ENCODE measurements at places on chromosomes 7 and 10.
A peak's percentile ranks its signal among the peaks of the same experiment; 100 is the strongest.

DNA sequence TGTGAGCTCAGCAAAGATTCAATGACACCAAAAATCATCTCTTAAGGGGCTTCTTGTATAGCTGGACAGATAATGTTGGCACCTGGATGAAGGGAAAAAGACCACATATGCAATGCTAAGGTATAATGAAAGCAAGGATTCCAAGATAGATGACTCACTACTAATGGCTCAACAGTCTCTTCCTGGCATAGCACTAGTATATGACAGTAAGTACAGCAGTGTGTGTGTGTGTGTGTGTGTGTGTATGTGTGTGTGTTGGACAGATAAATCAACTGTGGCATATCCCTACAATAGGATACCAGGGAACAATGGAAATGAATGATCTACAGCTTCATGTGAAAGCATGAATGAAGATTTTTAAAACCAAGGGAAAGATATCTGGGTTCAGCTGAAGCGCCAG, 257.1 kb downstream of the SFMBT2 start:
- DNase-seq, result no peak

- DNase-seq, result no peak
Observed at GRCh38 chr7:144777005-144777839, 58.6 kb downstream of the TPK1 start.

GRCh38 chr7:84913731-84914130, 273.1 kb downstream of the SEMA3D start:
- DNase-seq, result no peak

GRCh38 chr7:80498481-80499349, 13.1 kb downstream of the GNAT3 start:
- DNase-seq, result no peak

GRCh38 chr10:15370212-15370855, 755 bp downstream of the FAM171A1 start:
- no peak for DNase-seq

DNA sequence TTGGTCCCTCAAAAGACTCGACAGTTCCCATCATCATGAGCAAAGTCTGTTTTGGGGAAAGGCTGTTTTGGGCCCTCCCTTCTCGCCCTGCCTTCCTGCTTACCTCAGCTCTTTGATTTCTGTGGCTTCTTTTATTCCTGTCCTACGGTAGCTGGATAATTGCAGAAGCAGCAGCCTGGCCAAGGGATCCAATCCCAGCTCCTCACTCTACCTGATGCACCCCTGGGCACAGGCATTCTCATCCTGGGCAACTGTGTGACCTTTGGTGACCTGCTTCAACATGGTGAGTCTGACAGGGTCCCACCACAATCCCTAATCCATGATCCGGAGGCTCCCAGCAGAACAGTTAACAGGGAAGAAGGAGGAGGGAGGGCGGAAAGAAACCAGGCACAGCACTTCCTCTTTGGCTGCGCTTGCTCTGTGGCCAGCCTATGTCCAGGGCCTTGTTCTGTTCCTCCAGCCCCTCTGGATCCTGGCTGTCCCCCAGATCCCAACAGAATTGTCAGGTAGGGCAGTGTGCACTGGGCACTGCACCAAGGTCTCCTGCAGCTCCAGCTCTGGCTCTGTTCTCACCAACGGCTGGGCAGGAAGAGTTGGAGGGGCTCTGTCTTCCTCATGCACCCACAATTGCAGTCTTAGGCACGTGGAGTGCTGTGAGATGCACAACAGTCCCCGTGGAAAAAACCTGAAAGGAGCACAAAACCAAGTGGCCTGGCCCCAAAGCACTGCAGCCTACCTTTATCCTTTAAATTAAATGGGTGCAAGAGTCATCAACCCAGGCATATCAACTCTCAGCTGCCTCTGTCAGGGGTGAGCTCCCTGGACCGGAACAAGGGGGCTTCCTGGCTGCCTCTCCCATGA, 144.4 kb downstream of the PTPN20 start:
- DNase-seq, result no peak

GRCh38 chr10:10891124-10892082, 126.3 kb upstream of the CELF2 start:
- DNase-seq, result no peak

GRCh38 chr7:42020061-42020460, 216.9 kb downstream of the GLI3 start:
- DNase-seq, result no peak

DNA sequence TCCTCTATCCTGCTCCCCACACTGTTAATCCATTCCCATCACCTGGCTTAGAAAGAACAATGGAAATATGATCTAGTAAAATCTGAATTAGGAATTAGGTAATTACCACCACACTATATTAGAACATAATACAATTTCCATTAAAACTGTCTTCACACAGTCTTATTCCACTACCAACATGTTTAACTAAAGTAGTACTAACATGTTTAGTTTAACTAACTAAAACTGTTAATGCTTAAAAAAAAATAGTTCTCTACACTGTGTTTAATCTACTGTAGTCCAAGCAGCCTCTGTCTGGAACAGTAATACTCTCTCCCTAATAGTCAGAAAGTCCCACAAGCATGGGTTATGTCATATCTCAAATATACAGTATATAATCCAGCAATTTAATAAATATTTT, 150.8 kb downstream of the SGMS1 start:
- DNase-seq, result no peak

GRCh38 chr10:122474131-122474818, 12.9 kb downstream of the HTRA1 start:
- DNase-seq, result no peak

GRCh38 chr7:77950548-77950947, 152.0 kb downstream of the PHTF2 start:
- DNase-seq, result no peak

DNA sequence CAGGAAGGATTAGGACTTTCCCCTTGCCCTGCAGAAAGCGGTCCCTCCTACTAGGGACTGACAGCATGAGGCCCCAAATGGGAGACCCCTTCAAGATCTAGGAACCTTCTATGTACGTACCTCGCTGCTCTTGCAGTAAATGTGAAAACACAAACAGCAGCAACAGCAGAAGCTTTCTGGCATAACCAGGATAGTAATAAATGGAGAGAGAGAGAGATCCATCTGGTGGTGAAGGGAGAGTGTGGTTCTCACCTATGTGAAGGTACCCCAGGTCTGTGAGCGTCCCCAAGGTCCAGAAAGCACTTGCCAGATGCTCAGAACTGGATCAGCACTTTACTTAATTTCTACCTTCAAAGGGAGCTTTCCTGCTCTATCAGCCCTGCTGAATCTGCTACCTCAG, 592.7 kb downstream of the PARD3 start:
- no peak for DNase-seq

DNA sequence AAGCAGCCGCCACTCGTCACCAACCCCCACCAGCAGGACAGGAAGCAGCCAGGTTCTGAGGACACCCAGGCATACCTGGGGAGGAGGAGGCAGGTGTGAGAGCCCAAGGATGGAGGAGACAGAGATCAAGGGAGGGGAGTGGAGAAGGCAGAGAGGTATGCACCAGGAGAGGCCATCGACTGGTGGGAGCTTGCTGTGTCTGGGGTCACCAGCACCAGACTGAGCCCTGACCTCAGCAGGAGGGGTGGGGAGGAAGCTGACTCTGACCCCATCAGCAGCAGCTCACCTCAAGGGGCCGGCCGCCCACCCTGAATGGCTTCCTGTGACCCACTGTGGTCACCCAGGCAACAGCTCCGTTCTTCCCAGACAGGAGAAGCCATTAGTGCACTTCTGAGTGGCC, 7.8 kb downstream of the VIPR2 start:
- DNase-seq, result no peak

- no peak for DNase-seq
Observed at GRCh38 chr7:67453580-67454380, 457.1 kb downstream of the TYW1 start.

- no peak for DNase-seq
Observed at GRCh38 chr10:2682491-2682890, 384.9 kb upstream of the PFKP start.

DNA sequence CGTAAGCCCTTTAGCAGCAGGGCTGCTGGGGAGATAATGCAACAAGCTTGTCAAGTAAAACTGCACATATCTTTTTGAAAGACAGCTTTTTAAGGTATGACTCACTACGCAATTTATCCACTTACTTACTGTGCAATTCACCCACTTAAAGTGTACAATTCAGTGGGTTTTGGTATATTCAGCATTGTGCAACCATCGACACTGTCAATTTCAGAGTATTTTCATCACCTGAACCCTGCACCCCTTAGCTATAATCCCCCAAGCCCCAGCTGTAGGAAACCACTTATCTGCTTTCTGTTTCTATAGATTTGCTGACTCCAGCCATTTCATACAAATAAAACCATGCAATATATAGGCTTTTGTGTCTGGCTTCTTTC, 168.0 kb downstream of the PTPN20 start:
- DNase-seq, result no peak

DNA sequence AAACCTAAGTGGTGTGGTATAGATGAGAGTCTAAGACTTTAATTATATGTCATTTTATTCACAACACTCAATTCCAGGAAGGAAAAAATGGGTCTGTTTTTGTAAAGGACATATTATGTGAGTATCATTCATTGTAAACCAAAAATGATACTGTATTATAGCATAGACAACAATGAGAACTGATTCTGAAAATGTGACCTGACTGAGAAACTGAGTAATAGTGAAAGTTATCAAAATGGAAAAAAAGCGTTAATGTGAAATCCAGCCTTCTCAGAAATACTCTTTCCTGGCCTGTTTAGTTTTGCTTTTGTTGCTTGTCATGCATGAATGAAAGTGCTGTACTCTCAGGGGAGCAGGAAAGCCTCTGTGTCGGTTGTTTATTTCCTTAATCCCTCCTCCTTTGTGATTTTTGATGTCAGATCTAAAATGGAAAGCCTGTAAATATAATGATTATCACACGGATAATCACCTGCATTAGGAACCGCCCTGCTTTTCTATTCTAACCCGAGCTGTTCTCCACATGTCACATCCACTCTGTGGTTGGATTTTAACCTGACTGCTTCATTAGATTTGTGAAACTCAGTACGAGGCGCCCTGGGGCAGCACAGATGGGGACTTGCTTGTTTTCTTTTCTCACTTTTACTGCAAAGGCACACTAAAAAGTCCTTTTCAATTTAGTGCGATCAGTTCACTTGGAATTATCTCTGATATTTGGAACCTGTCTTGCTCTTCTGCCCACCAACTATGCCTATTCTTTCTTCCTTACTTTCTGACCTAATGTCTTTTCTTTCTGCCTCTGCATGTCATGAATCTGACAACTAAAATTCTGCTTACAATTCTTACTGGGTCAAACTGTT, 240.9 kb upstream of the KAT6B start:
- DNase-seq, result peak; percentile 61

DNA sequence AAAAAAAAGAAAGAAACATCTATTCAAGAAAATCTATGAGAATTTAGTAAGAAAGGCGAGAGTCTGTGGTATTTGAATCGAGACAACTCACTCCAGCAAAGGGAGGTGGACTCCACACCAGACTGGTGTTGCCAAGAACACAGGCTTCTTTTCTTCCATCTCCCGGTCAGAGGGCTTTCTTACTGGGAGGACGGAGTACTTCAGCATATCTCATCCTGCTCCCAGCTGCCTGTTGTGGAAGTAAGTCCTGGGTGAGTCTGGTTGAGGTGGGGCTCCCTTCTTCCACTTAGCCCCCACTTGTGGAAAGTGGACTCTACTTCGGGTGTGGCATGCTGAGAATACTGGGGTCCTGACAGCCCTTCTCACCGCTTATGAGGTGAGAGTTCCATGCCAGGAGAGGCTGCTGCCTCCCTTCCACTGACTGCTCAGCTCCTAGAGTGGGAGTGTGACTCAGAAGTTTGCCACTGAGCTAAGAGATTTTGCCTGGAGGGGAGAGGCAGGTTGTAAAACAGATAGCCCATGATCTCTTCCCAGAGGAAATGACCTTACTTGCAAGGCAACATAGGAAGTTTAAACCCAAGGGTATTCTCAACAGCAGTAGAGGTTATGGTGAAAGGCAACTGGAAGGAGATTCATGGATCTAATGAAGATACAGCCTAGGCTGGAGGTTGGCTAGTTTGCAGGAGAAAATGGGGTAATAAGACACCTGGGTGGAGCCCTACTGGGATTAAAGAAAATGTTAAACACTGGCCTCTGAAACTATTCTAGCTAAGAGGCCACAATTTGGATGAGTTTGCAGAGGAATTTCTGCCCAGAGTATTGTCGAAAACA, 3.5 kb upstream of the NACAD start:
- DNase-seq, result no peak

DNA sequence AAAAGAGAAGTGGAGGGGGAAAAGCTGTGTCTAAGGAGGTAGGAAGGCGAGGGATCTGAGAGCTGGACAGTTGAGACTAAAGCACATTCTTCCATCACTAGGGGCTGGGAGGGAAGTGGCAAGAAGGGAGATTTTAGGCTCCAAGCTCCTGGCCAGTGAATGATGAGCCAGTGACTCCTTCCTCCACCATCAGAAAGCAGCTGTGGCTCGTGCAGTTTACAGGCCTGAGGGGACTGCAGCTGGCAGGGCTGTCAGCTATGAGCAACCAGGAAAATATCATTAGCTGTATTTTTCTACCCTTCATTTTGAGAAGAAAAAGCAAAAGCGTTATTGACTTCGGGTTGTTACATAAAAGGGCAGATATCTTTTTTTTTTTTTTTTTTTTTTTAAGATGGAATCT, 60.7 kb downstream of the GPAM start:
- no peak for DNase-seq

DNA sequence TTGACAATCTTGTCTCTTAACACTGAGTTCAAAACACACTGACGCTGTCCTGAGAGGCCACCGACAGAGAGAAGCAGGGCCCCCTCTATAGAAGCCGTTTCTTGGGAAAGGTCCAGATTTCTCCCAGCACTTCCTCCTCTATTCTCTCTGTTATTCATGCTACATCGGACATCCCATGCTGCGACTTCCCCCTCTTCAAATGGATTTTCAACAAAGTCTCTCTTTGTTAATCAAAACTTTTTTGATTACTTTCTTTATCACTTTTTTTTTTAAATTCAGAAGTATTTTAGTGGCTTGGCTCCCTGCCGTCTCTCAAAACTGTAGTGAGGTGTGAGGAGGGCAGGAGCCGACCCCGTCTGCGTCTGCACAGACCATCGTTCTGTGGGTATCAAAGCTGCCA, 298.9 kb upstream of the PITRM1 start:
- no peak for DNase-seq

DNA sequence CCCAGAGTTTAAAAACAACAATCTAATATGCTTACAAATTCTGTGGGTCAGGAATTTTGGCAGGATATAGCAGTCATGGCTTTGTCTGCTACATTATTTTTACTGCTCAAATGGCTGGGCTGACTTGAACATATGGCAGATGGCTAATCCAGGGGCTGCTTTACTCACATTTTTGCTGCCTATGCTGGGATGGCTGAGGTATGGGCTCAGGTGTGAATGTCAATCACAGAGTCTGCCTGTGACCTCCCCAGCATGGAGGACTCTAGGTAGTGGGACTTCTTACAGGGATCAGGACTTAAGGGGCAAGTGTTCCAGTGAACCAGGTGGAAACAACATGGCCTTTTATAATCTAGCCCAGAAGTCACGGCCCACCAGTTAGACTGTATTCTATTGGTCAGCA, 4.4 kb upstream of the FKBP9 start:
- no peak for DNase-seq

DNA sequence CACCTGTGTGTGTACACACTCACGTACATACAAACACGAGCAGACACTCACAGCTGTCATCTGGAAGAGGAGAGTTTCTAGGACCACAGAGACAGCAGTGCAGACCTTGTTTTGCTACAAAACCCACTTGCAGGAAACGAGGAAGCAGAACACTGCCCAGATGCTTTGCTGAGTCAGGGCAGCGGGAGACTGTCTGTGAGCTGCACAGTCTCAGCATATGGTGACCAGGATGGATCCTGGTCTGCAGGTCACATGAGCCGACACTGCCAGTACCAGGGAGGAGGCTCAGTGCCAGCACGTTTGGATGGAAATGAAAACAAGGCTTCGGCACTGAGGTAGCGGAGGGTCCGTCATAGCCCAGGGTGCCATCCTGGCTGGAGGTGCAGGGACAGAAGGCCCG, 117.6 kb upstream of the DPP6 start:
- DNase-seq, result no peak

Data from CD4-positive, alpha-beta T cell treated with Interleukin-4 for 4 hours (primary cell).